ENCODE measurements at places on chromosomes 1 and 21.

GRCh38 chr1:21012937-21013336 lies 163.8 kb downstream of the EIF4G3 start:
- no peak for DNase-seq

GRCh38 chr1:21955501-21956281 lies 18.6 kb upstream of the HSPG2 start:
- no peak for DNase-seq

DNA sequence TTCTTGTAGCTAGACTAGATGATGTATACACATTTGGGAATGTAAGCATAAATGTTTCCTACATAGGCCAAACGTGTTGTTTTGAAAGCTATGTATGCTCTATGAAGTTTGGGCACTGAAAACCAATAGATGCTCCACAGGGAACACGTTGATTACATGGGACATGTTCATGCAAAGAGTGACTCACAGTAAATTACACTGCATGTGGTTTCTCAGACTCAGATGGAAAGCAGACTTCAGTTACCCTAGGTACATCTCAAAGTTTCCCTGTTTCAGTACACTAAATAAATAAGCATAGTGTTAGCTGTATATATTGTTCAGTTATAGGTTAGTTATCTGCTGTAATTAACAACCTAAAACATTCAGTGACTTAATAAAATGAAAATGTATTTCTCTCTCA lies 301.9 kb upstream of the RUNX1 start:
- no peak for DNase-seq

DNA sequence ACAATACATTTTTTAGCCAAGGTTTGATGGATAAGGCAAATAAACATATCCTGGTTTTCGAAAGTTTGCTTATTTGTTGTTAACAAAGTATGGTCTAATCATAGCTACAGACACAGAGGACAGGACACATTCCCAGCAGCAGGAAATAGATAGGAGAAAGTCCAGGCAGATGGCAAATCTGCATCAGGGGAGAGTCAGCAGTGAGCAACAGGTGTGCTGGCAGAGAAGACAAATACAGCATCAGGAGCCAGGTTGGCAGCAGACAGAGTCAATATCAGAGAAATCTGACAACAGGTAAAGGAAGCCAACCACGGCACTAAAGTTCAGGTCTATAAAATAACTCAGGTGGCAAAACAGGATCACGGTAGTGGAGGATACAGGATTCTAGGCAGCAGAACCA lies 210.7 kb upstream of the PTBP2 start:
- no peak for DNase-seq

DNA sequence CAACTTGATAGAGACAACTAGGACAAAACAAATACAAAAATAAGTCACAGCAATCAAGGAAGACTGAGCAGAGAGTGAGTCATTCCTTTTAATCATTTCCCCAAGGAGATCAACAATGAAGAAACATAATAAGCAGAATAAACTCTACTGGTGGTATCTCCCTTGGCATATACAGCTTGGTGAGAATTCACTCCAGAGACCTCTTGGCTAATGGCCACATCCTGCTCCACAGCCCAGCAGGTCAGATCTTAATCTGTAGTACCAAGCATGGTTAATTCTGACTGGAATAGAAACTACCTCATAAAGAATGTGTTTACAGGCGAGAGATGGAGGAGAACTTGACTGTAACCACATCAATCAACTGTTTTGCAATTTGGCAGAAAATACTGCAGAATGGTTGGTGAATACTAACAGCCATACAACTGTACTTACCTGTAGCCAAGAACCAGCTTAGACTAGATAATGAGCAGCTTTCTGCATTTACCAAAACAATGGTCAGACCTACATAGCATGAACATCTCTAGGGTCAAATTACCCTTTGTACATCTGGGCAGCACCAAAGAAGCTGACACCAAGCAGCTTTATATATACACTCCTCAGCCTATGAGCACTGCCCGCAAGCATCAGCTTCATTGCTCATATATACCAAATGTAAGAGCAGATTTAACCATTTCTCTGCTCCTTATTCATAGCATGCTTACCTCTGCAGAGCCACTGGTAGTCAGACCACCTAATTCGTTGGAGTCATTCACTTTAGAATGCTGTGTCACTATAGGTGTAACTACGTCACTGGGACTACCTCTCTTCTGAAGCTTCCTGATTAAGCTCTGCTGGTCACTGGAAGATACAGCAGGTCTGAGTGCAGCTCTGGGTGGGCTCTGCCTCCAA lies 51.0 kb downstream of the KIAA0319L start:
- peak; percentile 79 for DNase-seq

DNA sequence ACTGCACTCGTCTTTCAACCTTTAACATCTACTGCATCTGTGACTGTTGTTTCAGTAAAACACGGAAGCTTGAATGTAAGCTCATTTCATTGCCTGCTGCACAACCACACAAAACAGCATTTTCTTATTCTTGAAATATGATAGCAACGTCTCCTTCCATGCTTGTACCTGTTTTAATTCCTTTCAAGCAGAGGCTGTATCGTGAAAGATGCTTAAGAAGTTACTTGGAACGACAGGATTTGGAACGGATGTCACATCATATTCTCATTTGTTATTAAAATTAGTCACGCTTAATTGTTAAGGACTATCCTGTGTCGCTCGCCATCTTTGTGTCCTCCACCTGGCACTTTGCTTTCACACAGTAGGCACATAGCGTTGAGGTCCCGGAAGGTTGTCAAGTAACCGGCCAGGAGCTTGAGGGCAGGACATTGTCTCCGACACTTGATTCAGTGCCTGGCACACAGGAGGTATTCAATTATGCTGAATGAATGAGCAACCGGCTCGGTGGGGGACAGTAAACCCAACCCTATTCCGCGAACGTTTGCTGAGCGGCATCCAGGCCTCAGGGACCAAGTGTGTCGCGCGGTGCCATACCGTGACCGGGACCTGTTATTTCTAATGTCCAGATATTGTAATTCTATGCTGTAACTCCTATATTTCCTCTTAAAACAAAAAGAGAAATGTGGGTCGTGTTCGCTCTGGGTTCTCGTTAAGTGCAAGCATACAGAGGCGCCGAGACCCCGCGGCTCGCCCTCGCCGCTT lies 499 bp upstream of the SH3GLB1 start:
- DNase-seq = peak; percentile 65

GRCh38 chr1:30274173-30274970 lies 449.0 kb downstream of the MATN1 start:
- DNase-seq = no peak

DNA sequence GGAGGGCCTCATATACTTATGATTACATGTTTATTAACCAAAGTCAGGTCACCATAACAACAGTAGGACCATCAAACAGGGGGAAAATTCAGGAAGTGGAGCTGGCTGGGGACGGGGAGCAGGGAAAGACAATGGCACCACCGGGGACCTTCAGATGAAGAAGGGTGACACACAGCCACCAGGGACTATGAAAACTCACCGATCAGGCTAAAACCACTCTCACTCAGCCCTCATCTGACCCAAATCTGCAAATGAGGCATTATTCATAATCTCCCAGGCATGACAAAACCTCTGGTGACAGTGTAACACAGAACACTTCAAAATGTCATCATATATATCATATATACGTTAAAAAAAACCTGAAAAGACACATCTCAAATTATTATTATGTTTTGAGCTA lies 11.2 kb downstream of the MKNK1 start:
- no peak for DNase-seq

- no peak for DNase-seq
Observed at GRCh38 chr1:173415905-173416450, 61.2 kb upstream of the PRDX6 start.

DNA sequence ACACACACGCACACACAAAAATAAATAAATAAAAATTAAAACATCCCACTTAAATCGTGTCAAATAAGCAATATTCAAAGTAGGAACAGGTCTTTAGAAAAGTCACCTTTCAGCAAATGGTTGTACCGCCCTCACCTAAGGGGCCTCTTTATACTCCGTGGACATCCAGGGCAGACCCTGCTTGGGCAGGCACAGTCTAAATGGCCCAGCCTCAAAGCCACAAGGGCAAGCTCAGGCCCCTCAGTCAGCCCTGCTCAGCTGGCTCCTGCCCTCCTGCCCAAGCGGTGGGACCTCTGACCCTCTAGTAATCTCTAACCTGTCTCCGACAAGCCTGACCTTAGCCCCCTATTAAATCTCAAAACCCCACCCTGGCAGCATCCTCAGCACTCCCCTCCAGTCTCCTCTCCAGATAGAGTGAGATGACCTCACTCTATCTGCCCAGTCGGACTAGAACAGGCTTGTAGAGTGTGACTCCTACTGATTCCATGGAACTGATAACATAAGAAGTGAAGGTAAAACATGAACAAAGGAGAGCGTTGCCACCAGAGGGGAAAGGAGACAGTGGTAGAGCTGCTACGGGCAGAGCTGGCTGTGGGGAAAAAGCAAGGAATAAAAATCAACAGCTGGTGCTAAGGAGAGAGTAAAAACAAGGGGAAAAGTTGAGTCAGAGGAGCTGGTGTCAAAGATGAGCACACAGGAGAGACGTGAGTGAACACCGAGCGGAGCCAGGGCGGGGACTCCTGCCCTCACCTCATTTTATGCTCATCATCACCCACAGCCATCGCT lies 36.0 kb downstream of the SIPA1L2 start:
- DNase-seq = no peak

- peak; percentile 33 for DNase-seq
Observed at GRCh38 chr1:243487649-243488227, 231.9 kb downstream of the SDCCAG8 start.

DNA sequence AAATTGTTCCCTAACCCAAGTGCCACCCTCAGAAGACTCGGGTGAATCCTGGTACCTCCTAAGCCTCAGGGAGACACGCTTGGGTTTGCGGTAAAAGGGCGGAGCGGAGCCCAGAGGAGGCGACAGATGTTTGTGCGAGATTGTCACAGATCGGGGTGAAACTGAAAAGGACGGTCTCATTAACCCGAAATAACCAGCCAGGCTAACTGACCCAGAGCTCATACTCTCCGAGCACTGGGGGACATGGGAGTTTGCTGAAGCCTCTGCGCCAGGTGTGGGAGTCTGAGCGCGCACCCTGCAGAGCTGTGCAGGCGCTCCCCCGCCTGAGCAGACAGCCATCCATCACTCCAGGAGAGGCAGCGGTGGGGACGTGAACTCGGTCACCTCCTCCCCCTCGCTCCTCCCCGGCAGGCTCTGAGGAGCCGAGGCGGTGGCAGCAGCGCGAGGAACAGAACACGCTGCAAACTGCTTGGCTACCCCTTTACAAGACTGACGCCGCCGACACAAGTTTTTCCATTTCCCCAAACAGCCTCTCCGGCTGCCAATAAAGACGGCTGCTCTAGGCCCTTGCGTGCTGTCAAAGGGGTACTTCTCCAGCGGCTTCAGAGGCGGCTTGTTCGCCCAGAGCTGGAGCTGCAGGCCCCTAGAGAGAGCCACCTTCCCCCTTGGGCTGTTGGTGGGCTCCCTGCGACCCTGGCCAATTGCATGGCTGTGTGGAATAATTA lies 43.5 kb downstream of the RRAGC start:
- no peak for DNase-seq

DNA sequence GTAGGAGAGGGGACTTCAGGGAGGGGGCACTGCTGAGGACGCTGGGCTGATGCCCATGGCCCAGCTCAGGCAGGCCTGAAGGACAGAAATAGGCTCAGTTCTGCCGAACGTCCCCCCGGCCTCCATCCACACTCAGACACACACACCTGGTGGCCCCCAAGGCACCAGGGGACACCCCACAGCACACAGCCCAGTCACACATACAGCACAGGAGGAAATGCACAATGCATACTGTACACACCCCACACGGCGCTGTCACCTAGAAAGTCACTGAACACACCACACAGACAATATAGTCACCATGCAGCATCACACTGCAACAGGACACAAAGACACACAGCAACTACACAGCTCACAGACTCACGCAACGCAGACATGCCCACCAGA lies 562 bp downstream of the SYTL1 start:
- DNase-seq = peak; percentile 40

Measured in CD4-positive, alpha-beta T cell treated with Interleukin-17A for 1 hour (primary cell).